A549 treated with GW870086 at 1 μM for 4 hours (cell line): ENCODE measurements at places on chromosomes 1 and 21. TPM values are rescaled to one million over a fixed set of nuclear protein-coding genes. Genes with fewer than 3 reads are reported as not detected.

The TXNDC12 gene
- total RNA-seq = 36.0 to 40.9 TPM (median 37.3 TPM) in 5 replicates

The AMY2A gene
- total RNA-seq = not detected in 5 replicates

The NBPF6 gene
- total RNA-seq = 0.19 TPM in 1 of 5 replicates, not detected in the others

The FNDC10 gene
- 5.4 to 8.5 TPM (median 8.1 TPM) in 5 replicates for total RNA-seq

The SAMD13 gene
- 0.19 to 0.72 TPM (median 0.45 TPM) in 5 replicates for total RNA-seq

The CRYZL1 gene
- total RNA-seq = 12.9 to 15.8 TPM (median 14.3 TPM) in 5 replicates
